Colonic mucosa (tissue), 4 donors: ENCODE measurements at places on chromosomes 2 and 18.

- no peak for DNase-seq
Observed at GRCh38 chr18:58559427-58560186, 69.3 kb downstream of the ALPK2 start.

DNA sequence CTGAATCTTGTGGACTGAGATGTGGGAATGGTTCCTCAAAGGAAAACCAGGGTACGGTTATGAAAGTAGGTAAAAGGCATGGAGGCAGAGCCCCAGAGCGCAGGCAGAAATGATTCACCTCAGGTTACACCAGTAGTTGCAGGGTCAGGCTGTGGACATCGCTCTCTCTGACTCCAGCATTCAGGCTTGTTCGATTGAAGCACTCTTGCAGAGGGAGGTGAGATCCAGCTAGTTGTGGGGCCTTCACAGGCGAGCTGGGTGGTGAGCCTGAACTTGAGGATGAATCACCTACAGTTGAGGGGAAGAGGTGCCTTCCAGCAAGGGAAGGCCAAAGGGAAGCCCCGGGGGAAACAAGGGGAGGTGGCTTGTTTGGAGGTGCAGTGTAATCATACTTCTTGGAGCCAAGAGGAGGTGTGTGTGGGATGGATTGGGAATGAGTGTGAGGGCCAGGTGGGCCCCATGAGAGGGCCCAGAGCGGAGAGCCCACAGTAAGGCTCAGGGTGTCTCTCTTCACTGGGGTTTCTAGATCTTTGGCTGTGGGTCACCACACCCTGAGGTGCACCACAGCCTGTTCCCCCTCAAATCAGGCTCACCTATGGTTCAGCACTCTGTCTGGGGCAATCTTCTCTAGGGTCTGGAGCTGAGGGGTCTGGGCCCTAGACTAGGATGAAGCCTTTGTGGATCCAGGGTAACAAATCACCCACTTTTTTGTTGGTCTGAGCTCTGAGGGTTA, 48.5 kb upstream of the MCFD2 start:
- DNase-seq = no peak

DNA sequence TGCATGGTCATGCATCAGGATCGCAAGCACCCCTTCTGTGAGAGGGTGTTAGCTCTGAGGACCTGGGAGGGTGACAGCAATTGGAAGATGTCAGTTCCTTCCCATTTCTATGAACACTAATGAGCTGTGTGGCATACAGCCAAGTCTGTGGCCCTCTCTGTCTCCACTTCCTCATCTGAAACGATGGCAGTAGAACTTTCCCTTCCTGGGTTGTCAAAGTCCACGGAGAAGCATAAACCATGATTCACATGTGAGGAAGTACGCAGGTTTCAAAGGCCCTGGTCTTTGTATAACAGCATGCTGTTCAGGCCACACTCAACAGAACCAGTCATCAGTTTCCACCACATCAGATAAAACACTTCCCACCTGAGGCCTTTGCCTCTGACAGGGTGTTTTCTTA, 167.4 kb upstream of the RAB6C start:
- peak; percentile 83 for DNase-seq

DNA sequence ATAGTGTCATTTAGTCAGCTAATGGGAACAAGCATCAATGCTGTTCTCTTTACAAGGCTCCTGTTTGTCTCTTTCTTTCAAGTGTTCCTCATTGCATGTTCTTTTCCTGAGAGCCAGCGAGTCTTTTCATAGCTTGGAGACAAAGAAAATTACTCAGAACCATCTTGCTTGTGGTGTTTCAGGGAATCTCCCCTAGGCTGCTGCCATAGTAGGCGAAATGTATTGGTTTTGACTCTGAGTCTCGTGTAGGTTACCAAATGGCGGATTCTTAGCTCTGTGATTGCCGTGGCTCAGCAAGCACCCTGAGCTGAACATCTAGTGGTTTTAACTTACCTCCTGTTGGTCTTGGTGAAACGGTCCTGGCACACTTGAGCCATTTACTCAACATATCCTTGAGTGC, 68.7 kb downstream of the RHBDD1 start:
- no peak for DNase-seq

DNA sequence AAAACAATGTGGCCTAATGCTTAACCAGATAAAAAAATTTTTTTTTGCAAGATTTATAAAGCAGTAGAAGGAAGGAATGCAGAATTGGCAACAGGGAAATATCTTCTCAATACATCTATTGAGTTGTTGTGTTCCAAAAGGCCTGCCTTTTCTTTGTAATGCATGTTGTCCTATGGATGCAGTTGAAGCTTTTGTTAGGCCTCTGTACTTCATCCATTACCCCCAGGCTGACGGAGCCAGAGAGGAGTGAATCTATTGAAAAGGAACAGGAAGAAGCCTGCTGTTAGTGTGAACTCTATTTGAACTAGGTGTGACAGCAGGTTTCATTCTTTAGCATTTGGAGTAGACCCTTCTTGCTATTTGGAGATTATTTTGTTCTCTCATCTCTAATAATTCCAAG, 56.5 kb downstream of the MTX2 start:
- peak; percentile 31 for DNase-seq

- no peak for DNase-seq
Observed at GRCh38 chr2:63846487-63846886, 4.8 kb downstream of the UGP2 start.

DNA sequence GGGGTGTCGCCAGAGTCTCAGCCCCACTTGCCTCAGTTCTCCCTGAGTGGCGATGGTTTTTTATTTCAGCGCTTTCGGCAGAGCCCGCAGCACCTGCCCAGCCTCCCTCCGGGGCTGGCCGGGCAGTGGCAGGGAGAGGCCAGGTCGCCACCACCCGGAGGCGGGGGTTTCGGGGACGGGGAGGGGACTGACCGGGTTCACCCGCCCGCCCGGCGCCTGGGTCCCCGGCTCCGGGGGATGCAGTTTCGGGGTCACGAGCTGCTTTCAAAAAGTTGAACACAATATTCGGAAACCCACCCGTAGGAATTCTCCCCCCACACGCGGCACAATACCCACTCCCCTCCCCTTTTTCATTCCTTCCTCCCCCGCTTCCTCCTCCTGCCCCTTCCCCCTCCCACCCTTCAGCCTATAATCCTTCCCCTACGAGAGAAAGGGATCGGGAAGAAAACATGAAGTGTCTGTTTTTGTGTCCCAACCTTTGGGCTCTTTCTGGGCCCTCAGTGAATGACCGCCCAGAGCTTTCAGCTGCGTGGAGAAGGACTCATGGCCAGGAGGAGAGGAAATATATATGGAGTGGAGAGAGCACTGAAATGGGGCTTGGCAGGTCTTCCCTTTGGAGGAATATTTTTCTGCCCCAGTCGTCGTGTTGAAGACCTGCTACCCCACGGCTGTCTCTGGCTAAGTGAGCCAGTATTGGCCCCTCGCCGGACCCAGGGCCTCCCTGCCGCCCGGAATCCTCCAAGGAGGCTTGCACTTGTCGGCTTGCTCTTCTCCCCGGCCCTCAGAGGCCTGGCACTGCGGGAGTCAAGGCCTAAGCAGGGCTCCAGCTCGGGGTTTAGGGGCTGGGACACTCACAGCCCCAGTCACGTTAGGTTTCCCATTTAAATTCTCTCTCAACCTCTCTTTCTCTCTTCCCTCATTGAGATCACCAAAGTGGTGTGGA, 2.1 kb upstream of the SIX3 start:
- no peak for DNase-seq

DNA sequence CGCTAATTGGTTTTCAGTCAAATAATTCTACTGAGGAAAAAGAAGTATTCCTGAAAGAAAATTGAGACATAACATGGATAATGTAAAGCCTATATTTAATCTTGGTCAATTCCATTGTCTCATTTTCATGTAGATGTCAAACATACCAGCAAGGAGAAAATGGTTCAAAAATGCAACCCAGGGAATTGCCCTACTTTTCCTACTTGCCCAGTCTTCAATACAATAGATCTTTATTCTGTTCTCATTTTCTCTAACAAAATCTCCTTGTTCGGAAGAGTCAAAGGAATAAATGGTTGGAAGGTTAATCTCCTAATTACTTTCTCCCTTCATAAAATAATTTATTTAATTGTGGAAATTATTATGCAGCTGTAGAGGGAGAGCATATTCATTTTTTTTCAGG, 896.1 kb downstream of the NRXN1 start:
- no peak for DNase-seq

DNA sequence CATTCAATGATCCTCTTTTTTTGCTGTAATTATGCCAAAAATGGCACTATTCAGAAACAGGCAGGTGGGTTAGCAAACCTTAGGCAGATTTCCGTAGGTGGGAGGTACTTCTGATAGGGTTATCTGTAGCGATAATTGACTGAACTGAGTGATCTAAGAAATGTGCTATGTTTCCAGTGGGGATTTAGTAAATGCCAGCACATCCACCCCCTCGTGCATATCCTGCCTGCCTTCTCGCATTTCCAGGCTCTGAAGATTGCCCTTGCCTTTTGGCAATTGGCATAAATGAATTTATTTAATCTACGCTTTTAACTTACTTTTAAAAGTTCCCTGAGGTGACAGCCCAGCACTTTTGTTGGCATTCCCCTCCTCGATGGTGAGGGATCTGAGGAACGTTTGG, 576 bp upstream of the FSHR start:
- no peak for DNase-seq

GRCh38 chr18:78891185-78891762, 88.3 kb upstream of the SALL3 start:
- no peak for DNase-seq
